Fibroblast of skin of right biceps (primary cell): ENCODE measurements at places on chromosomes 12 and 14.

DNA sequence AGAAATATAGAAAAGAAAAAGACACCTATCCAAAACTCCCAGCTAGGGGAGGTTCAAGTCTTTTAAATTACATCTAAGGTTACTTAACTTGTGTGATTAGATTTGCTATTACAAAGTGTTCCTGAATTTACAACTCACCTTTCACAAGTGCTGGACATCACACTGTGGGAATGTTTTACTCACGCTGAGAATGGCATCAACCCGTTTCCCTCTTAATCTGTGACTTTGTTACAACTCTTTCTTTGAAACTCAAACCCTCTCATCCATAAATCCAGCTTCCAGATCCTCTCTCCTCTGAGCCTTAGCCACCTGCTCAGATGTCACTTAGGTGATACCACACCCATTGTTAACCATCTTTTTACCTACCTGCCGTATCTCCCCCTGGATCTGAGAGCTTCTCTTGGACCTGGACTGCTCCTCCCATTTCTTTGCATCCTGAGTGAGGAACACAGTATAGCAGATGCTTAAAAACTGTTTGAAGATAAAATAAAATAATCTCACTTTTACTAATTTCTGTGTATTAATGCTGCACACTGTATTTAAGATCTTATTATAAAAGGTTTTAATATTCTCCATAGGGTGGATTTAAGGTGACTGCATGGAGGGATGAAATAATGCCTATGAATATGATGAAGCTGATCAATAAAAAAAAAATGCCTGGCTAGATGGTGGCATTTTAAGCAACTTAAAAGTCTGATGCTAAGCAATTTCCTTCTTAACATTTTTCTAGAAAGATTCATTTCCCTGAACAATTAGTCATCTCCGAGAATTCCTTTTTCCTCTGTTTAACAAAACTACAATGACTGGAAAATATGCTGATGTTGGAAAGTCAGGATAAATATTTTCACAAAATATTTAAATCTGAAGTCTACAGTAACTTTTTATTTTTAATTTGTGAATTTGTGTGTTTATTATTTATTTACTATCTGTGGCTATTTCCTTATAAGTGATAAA lies 39.1 kb upstream of the NAP1L1 start:
- peak; percentile 79 for DNase-seq

DNA sequence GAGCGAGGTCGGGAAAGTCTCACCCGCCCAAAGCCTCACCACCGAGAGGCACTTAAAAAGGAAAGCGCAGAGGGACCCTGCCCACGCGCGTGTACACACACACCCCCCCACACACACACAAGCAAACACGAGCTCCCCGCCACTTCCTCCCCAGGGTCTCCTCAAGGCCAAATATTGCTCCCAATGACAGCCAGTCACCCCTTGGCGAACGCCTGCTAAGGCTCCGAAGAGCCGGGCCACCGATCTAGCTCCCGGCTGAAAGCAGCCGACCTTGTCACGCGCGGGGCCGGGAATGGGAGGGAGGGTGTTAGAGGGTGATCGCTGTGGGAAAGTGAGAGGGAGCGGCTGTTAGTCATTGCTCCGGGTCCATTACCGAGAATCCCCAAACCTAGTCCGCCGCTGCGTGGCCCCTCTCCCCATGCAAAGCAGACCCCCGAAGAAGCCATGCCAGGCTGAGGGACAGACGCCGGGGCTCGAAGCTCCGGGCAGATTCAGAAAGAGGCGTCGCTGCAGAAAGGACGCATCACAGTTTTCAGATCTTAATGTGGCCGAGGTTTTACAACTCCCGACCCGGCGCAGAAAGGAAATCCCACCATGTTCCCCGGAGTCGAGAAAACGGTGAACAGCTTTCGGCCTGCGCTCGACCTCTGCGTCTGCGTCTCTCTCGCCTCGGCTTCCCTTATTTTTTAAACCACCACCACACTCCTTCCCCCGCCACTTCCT lies 2.6 kb downstream of the BMP4 start:
- peak; percentile 25 for DNase-seq

GRCh38 chr12:29148911-29149690 lies at the start of gene FAR2:
TSS of gene FAR2 (plus strand) at chr12:29149278. CDS start at chr12:29270450, 121,172 bp downstream.
- peak; percentile 58 for DNase-seq

DNA sequence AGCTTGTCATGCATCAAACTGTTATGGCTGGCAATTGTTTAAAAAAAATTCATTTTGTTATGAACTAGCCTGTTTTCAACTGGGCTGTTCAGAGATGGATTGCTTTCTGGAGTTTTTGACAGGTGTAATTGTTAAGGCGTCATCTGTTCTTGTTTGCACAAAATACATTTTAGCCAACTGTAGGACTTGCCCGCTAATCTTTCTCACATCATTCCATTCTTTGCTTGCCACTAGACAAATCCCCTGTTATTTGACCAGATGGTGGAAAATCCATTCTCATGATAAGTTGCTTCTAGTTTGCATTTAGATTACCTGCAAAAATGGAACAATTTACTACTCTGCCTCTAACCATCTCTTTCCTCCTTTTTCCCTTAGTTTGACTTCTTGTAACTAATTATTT lies 114.3 kb downstream of the NPAS3 start:
- DNase-seq = no peak

- DNase-seq = no peak
Observed at GRCh38 chr12:10341892-10342509, 34.3 kb downstream of the KLRD1 start.

DNA sequence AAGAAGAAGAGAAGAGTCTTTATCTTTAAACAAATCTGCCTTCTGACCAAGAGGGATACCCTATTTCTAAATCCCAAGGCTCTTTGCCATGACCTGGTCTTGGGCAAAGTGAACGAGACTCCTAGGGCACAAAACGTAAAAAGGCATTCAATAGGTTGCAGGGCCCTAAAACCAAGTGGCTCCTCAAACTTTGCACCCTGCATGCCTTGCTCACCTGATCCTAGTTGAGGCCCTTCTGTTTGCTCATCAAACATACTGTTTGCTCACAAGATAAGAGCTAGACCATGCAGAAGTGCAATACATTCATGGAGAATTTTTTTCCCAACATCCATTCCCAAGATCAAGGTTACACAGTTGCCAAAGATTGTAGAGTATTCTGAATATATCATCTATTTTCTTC lies 7.9 kb upstream of the PRH1 start:
- DNase-seq = no peak

GRCh38 chr12:116933091-116933490 lies 22.3 kb downstream of the FBXW8 start:
- DNase-seq = no peak

DNA sequence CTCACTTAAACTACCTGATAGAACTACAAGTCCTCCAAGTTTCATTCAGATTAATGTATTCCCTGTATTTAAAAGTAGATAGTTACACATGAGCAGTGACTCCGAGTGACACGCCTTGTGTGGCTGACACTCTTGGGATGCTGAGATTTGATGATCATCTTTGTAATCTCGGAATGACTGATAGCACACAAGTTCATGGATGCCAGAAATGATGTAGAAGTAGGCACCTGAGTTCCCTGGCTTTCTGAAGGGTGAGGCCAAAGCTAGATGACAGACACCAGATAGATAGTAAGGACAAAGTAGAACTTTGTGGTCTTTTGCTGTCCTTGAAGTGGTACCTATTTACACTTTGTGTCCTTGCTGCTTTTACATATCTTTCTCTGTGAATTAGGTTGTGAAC lies 491.2 kb downstream of the PCNX1 start:
- no peak for DNase-seq

DNA sequence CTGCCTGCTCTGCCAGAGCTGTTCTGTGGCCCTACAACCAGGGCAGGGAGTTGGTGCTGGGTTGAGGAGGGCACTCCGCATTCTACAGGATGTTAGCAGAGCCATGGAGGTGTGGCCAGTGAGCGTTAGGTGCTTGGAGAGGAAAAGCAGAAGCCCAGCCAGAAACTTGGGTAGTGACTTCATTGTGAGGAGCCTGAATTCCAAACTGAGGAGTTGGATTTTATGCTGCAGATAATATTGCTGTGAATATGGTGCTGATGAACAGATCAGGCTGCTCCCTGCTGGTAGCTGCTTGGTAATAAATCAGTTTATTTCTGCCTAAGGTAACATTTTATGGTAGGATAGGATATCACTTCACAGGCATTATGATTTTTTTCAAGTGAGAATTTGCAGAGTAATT lies 7.1 kb upstream of the CCDC175 start:
- DNase-seq = peak; percentile 28

DNA sequence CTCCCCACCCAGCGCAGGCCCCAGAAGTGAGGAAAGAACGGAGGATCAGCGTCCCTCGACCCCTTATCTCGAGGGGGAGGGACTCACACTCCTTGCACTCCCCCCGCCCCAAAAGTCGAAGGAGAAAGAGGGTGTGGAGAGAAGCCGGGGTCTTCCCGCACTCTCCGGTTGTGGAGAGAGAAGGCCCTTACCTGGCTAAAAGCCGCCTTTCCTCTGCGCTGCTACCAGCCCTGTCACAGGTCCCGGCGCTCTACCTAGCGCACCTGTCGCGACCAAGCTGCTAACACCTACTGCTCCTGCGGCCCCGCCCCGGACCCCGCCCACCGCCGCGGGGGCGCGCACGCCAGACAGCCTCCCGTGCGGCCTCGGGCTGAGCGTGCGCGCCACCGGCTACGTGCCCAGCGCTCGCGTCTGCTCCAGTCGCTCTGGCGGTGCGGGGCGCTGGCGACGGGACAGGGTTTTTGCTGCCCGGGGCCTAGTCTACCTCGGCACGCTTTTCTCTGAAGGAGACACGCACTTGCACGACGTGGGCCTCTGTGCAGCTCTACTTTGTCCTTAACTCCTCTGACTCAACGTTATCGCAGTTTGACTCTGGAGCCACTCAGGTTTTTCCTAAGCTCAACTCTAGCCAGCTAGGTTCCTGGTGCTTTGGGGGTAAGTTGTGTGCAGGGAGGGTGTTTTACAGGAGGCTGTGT lies at the start of gene LIMA1:
TSS of gene LIMA1 (minus strand) at position 292 of the 695 bp plus-strand sequence. CDS start 34,769 bp downstream, outside the sequence.
- peak; percentile 85 for DNase-seq

DNA sequence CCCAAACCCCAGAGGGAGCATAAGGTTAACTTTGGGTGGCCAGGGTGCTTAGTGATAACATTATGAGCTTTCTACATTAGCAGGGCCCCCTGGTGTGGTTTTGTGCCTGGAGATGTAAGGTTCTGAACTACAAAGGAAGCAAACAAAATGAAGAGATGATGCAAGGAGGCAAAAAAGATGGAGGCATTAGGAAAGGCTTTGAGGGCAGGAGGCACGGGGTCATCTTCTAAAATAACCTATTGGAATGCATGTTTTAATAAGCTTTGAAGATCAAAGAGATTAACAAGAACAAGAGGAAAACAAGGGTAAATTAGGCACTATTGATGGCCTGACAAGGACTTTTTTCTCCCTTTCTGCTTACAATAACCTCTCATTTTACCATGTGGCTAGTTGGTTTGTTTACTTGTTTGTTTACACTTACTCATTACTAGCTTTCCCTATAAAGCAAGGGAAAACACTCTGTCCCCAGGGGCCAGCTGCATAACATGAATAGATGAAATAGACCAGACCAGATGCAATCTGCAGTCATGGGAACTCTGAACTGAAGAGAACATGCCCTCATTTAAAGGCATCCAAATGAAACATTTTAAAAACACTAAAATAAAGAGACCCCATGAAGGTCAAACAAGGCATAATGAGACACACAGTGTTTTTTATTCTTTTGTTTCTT lies 390.3 kb downstream of the DIO2 start:
- DNase-seq = no peak

DNA sequence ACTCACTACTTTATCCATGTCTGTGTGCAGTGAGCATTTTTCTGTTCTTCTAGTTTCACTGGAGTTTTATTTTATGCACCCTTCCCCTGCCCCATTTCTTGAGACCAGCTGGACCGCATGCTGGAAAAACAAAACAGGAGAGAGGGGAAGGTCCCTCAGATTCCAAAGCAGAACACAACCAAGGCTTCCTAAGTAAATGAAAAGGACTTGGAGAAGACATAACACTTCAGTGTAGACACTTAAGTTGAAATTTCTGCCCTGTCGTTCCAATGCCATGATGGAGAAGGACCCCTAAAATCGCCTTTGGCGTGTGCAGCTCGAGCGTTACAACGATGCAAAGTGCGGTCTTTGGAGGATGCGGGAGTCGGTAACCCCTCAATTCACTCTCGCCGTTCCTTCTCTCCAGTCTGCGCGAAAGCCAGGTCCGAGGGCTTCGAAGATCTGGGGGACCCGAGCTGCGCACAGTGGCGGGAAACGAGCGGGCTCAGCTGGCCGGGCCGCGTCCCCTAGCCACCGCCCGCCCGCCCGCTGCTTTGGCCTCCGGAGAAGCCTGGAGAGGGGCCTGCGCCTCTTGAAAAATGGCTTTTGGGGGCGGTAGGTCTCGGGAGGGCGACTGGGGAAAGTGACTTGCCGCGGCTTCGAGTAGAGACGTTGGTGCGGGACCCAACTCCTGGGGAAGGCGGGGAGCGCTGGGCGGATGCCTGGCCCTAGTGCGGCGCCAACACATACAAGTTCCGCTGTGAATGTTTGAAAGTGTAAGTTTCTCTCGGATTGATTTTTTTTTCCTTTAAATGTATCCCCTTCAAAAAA lies 11.2 kb upstream of the HOXC13 start:
- DNase-seq = no peak

DNA sequence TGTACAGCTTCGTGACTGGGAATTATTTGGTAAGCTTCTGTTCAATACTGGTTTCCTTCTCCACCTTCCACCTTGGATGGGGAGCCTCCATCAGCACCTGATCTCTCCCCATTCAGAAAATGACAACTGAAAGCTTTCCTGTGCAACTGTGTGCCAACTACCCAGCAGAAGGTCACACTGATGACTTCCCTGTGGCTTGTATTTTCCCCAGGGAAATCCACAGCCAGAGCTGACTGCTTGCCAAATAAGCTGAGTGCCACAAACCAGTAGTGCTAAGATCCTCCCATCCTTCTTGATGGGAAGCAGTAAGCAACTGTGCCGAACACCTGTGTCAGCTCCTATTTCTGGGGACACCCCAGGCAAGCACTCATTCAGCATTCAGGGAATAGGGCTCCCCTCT lies 257.2 kb upstream of the SOX5 start:
- DNase-seq = no peak

GRCh38 chr12:29164477-29165393 lies 15.7 kb downstream of the FAR2 start:
- peak; percentile 49 for DNase-seq

DNA sequence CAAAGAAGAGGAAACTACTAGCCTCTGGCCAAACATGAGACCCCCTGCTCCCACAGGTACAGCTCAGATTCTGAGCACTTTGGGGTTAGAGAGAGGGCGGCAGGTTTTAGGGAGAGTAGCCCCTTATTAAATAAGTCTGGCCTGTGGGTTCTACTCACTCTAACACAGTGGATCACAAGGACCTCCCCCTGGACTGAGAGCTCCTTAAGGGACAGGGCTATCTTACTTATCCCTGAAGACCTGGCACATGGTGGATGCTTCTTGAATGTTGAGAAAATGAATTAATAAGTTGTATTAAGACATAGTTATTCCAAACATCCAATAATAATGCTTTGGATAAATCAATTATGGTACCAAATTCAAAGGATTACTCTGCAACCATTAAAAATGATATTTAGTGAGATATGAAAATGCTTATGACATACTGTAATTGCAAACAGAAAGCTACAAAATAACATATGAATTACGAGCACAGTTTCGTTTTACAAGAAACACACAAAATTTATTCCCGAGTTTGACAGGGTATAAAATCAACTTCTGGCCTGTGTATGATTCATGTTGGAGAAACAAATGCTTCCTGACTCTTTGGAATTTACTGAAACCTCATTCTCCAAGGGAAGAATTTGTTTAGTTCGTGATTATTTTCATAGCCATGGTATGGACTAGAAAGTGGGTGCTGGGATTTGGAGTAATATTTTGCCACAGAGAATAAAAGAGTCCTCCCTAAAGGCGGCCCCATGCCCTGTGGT lies 59.3 kb upstream of the BDKRB2 start:
- DNase-seq = peak; percentile 87
